ENCODE measurements at places on chromosomes 16 and 17. TPM values are rescaled to one million over a fixed set of nuclear protein-coding genes. Genes with fewer than 3 reads are reported as not detected.
A peak's percentile ranks its signal among the peaks of the same experiment; 100 is the strongest.

TEKT3 gene
- 1.1 TPM for total RNA-seq

FNDC8 gene
- not detected for total RNA-seq

GRCh38 chr16:11907160-11907970 is 8.4 kb downstream of the GSPT1 start:
- DNase-seq, result no peak

- no peak for DNase-seq
Observed at GRCh38 chr17:19005789-19006430, 1.3 kb upstream of the FAM83G start.

DNA sequence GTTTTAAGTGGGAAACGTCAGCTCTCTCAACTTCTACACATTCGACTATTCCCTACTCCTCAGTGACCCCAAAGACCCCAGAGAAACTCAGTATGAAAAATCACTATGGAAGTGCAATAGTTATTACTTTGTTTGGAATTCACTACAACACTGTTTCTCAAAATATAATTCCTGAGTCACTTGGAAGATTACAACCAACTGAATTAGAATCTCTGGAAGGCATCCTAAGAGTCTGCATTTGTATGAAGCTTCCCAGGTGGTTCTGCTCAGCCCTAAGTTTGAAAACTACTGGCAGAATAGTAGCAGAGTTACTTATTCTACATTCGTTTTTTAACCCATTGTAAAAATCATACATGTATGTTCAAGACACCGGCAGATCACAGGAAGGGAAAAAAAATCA is 525.6 kb downstream of the MAF start:
- DNase-seq, result peak; percentile 40

- DNase-seq, result no peak
Observed at GRCh38 chr16:27365142-27366089, 36.6 kb upstream of the IL21R start.
